Gastroesophageal sphincter (tissue), 4 donors: ENCODE measurements at places on chromosomes 6 and 20.

DNA sequence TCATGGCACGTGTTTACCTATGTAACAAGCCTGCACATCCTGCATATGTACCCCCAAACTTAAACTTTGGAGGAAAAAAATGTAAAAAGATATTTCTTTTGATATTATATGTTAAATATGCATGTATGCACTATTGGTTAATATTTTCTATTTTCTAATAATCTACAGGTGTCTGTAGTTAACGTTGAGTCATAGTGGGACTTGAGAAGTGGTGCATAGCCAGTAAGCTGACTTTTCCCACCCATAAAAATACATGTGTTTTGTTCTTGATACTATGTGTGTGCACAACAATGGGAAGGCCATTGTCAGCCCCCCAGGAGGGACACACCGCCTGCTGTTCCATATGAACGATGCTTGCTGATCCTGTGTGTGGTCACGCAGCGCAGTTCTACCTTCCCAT is 49.1 kb downstream of the FAM120B start:
- no peak for ATAC-seq

DNA sequence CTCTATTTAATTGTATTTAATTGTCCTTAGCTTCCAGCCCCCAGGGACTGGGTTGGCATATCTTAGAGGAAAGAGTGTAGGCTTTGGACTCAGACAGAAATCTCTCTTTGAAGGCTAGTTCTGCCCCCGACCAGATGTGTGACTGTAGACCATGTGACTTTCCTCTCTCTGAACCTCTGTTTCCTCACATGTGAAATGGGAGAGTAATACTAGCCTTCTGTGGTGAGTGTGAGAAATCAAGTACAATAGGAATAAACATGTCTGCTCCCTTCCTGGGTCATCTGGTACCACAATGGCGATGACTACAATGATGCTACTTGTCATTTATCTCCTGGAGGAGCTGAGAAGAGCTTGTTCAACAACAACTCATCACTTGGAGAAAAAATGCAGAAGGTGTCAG is 179.9 kb downstream of the LRFN2 start:
- no peak for ATAC-seq

GRCh38 chr6:170455335-170455979 is 97.7 kb downstream of the PSMB1 start:
- ATAC-seq, result no peak

GRCh38 chr20:22909436-22909835 is 125.7 kb upstream of the SSTR4 start:
- ATAC-seq, result no peak

- no peak for ATAC-seq
Observed at GRCh38 chr20:40953856-40954255, 74.8 kb upstream of the TOP1 start.

GRCh38 chr20:19786311-19786710 is 28.3 kb downstream of the RIN2 start:
- ATAC-seq, result peak; percentile 54

GRCh38 chr20:8589956-8590355 is 457.9 kb downstream of the PLCB1 start:
- no peak for ATAC-seq

DNA sequence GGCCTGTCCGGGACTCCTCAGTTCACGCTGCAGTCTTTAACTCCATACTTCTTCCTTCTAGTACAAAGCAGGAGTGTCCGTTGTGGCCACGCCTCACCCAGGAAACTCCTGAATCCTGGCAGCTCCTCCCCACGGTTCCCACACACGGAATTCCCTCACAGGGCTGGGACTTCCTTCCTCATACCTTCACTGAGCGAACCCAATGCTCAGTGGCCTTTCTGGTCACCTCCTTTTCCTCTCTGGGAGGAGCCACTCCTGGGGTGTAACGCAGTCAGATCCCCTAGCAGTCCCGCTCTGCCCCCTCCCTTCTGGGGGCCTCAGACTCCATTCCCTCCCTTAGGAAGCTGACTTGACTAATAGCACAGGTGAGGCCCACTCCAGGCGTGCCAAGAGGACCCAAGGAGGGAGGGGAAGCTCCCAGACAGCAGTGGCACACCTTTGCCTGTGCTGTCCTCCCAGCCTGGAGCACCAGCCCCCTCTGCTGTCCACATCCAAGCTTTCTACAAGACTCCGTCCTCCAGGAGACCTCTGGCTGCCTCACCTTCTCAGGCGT is at the start of gene SLC52A3:
Gene SLC52A3, minus strand, starts transcription at position 75 of the 553 bp plus-strand sequence. CDS start 2,726 bp downstream, outside the sequence.
- ATAC-seq, result peak; percentile 72

DNA sequence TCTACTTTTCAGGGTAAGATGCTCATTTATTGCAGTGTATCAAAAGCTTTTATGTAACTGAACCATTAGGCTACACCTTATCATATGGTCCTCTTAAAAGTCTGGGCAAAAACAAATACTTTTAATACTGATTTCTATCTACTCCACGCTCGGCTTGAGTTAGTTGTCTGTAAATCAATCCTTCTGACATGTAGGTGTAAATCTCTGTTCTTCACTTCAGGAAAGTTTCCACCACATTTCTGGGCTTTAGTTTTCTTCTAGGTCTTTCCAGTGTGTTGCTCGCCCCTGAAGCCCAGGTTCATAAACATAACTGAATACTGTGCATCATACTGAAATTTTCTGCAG is 89.2 kb upstream of the RNF217 start:
- no peak for ATAC-seq

DNA sequence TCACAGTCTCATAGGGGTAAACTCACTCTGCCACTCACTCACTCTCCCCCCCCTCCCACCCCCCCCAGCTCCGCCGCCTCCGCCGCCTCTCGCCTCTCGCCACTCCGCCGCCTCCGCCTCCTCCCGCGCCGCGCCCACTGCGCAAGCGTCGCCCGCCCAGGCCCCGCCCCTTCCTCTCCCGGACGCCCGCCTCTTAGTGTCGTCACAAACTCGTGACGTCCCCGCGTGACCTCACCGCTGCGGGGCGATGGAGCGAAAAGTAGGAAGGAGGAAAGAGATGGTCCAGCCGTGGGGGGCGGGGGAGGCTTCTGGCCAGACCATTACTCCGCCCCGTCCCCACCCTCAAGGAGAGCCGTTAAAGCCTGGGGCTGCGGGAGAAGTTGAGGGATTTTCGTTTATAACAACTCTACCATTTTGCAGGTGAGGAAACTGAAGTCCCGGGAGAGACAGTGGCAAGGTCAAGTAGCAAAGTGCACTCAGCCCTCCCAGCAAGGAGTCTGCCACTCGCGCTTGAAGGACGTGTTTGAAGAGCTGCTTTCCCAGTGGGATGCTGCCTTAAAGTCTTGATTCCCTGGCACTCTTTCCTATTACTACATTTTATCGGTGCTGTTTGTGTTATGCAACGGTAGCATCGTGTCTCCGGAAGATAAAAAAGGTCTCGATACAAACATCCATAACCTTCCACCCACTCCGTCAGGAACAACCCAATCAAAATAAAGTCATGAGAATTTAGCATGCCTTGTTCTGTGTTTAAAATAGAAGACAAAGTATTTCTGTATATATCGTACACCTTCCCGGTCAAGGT is at the start of gene ILRUN:
Gene ILRUN, minus strand, starts transcription at position 29 of the 805 bp plus-strand sequence. CDS start 164 bp downstream, outside the sequence.
- peak; percentile 95 for ATAC-seq

DNA sequence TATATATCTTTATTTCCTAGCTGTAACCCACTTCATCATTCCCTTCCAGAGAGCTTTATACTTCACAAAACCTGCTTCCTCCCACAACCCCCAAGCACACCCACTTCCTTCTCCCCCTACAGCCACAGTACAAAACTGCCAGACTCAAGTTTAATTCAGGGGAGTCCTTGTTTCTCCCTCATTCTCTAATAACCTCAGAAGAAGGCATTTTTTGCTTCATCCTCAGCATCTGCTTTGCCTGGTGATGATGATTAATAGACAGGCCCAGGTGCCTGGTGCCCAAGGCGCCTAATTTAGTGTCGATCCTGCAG is 414.3 kb downstream of the KIF16B start:
- ATAC-seq, result no peak

GRCh38 chr6:117018771-117019170 is 141.7 kb downstream of the RFX6 start:
- no peak for ATAC-seq

DNA sequence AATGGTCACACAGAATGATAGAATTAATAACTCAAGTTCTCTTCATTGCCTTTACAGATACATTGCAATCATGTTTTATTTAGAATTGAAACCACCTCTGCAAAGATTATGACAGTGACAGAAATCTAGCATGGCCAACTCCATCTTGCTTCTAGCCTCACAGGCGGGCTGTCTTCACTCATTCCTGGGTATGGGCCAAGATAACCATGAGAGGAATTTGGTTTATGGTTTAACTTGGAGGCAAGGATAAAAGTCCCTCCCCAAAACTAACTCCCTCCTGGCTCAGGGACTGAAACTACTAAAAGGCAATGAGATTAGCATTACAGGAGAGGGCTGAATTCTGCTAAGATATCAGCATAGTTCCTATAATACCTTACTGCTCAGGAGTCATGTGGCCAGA is 95.2 kb upstream of the CST7 start:
- ATAC-seq, result no peak

GRCh38 chr6:127966616-127967015 is 65.8 kb upstream of the THEMIS start:
- no peak for ATAC-seq

- no peak for ATAC-seq
Observed at GRCh38 chr6:109458774-109459531, 3.4 kb upstream of the MICAL1 start.

- peak; percentile 63 for ATAC-seq
Observed at GRCh38 chr6:42279144-42279781, 61.6 kb upstream of the MRPS10 start.

- no peak for ATAC-seq
Observed at GRCh38 chr6:3245216-3245615, 13.5 kb upstream of the PSMG4 start.

DNA sequence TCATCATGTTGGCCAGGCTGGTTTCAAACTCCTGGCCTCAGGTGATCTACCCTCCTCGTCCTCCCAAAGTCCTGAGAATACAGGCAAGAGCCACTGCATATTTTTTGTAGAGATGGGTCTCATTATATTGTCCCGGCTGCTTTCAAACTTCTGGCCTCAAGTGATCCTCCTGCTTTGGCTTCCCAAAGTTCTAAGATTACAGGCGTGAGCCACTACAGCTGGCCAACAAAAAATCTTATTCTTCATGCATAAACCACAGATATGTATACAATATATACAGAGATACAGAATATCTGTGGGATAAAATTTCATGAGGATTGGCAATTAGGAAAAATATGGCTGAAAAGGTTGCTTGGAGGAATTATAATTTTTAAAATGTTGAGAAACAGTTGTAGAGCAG is 49.9 kb downstream of the SLC35A1 start:
- no peak for ATAC-seq

DNA sequence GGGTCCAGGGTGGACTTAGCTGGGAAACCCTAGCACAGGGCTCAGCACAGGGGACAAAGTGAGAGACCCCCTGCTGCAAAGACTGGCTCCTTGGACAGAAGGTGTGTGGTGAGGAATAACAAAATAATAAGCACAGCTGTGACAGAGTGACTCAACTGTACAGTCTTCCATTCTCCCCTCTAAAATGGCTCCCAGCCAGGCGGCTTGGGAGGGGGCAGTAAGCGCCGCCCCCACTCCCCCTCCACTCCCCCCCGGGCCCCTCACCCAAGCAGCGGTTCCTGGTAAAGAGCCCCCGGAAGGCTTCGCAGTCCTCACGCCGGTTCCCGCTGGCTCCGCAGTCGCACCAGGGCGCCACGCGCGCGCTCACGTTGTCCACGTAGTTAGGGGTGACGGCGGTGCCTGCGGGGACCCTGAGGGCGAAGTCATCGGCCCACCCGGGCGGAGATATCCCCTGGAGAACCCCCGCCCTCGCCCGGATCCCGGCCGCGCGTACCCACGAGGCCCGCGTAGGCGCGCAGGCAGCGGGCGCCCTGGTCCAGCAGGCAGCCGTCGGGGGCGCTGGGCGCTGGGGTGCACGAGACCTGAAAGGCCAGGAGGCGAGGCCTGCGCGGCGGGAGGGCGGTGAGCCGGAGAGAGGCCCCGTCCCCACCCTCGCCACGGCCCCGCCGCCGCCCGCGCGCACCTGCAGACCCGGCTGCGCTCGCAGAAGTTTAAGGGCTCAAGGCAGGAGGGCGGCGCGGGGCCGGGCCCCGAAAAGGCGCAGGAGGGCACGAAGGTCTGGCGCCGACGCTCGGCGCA is 2.7 kb downstream of the GFRA4 start:
- ATAC-seq, result no peak

GRCh38 chr6:125533710-125534397 is 215.6 kb upstream of the HEY2 start:
- no peak for ATAC-seq

GRCh38 chr6:125058546-125058945 is 95.0 kb upstream of the TPD52L1 start:
- ATAC-seq, result no peak

DNA sequence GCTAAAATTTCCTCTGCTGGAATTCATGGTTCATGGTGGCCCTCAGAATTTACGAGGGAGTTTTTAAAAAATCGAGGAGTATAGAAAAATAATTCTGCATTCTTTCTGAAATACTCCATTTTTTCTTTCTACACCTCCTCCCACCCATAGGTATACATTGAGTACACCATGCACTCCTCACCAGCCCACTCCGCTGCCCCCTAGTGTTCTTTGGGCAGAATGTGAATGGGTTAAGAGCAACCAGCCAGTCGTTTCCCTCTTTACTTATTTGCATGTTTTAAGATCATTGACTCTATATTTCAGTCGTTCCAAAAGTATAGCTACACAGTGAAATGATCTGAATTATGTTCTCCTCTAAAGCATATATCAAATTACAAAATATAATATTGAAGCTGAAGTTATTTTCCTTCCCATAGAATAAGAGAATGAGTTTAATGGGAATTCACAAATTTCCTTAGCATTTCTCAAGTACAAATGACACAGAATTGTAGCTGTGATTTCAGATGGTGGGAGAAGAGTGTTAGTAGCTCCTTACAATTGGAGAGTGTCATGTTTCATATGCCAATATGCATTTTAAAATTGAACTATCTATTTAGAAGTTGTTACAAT is 977.7 kb upstream of the SLC35B3 start:
- ATAC-seq, result no peak
